Cortex of kidney (tissue), 1 donor: ENCODE measurements at places on chromosomes 3 and 15.

DNA sequence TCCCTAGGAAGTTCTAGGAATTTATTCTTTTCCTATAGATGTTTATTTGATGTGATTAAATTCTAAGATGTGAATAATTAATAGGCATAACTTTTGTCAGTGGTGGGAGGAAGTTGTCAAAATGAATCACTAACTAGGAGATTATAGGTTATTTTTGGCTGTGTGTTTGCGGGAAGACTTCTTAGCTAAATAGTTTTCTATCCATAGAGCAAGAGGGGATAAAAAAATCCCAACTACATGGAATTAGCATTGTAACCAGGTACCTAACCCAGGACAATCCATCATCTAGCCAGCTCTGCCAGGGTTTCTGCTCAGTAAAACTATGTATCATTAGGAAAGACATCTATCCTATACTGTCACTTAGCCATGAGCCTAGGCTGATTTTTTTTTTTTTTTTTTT is 23.9 kb downstream of the SLC30A4 start:
- no peak for DNase-seq

DNA sequence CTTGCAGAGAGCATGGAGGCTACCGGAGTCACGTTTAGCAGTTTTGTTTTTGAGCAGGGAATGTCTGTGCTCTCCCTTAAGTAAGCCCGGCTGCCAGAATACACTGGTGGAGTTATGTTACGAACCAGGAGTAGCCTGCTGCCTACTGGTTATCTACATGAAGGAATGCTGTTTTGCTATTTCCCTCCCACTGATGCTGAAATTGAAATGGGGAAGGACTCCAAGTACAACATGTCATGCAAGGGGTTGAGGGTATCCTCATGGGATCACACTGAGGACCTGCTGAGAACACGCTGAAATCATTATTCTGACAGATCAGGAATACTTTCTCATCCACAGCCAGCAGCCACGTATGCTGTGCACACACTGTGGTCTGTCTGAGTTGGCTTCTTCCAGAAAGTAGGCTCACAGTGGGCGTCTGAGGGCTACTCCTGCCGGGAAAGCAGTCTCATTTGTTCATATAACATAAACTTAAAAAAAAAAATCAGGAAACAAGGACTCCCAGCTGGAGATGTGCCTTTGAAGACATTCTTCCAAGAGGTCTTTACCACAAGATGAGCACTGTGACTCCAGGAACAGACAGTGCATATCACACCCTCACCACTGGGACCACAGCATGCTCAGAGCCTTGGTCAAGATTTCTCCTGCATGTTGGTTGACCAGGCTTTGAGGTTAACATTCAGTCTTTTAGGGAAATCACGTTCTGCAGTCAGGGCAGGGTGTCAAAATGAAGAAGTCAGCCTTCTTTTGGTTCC is 300.4 kb upstream of the RASGRP1 start:
- DNase-seq: no peak

DNA sequence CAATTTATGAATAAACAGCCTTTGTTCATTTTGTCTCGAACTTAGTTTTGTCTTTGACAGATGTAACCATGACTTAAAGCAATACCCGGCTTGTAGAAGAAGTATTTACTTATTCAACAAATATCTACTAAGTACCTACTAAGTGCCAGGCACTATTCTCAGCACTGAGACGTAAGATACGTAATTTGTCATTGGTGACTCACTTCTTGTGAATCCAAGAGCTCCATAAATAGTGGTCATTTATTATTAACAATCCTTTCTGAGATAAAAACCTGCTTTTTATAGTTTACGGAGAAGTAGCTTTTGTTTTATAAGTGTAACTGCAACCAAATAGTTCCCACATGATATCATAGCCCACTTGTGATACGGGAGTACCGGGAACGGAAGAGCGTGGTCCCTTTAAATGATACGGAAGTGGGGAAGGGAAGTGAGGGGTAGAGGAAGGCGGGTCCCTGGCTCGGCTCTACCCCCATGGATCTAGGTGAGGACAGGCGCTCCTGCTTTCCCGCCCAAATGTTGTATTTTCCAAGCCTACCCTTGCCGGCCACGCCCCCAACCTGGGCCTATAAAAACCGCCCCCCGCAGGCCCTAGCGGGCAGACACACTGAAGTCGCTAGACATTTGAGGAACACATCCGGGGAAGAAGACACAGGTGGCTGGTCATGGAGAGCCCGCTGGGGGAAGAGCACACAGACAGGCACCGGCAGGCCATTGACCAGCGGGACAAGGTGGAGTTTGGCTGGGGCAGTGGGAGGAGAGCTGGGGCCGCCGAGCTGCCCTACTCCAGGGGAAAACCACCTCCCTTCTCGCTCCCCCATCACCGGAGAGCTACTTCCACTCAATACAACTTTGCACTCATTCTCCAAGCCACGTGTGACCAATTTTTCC is at the start of gene SAMMSON:
TSS of gene SAMMSON (plus strand) at position 594 of the 888 bp plus-strand sequence.
- no peak for DNase-seq

GRCh38 chr3:99681512-99681911 is 43.1 kb downstream of the COL8A1 start:
- no peak for DNase-seq

- DNase-seq: no peak
Observed at GRCh38 chr3:51371943-51372557, 13.0 kb upstream of the MANF start.

- no peak for DNase-seq
Observed at GRCh38 chr3:138914870-138915502, 32.0 kb downstream of the FOXL2 start.

- no peak for DNase-seq
Observed at GRCh38 chr3:42980909-42981308, 1.8 kb downstream of the GASK1A start.

DNA sequence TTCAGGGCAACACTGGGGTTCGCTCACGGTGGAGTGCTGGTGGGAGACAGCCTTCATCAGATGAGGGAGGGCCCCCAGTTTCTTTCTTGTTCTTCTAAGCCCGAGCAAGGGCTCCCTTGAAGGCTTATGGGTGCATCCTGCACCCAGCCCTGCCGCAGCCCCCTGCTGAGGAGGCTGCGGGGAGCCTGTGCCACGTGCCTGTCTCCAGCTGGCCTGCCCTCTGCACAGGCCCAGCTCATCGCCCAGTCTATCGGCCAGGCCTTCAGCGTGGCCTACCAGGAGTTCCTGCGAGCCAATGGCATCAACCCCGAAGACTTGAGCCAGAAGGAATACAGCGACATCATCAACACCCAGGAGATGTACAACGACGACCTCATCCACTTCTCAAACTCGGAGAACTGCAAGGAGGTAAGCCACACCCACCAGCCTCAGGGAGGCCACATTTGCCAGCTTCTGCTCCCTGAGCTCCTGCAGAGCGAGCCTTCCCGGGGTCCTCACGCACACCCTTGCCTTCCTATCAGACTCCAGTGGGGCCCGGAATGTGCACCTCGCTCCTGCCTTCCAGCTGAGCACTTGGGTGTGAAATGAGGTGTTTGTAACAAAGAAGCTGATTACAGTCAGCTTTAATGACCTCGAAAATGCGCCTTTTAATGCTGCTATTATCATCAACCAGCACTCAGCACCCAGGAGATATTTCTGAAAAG is 164.3 kb downstream of the NSMCE3 start:
- DNase-seq: no peak

- DNase-seq: no peak
Observed at GRCh38 chr3:127115691-127116351, 77.1 kb upstream of the PRR23E start.

DNA sequence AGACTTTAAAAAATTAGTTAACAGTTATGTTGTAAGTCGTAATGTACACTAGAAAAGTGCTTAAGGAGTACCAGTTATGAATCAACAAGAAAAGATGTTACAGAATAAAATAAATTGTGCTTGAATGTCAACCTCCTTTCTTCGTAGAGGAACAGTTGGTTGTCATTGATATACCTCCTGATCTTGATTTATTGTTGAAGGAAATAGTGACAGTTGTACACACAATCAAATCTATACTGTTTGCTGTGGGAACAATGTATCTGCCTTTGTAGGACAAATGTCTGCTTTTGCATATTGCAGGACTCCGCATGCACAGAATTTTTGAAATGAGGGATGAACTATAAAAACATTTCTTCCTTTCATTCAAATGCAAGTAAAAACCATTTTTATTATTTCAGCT is 19.2 kb downstream of the RASA2 start:
- DNase-seq: no peak

DNA sequence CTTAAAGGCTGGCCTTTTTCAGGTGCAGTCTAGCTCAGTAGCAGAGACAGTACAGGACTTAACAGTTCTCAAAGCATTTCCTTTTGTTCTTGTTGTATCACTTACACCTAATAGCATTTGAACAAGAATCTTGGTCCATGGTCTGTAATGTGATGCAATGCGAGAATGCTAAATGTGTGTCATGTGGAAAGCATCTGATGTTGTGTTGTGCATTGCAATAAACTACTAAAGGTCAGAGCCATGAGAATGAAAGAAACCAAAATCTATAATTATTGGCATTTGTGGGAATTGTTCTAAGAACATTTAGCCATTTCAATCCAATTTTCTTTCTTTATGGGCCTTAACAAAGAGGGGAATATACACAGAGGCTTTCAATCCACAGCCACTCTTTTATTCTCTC is 324.5 kb upstream of the ROBO2 start:
- DNase-seq: no peak
